CD4-positive, alpha-beta T cell treated with Interleukin-1 beta for 1 hour (primary cell): ENCODE measurements at places on chromosomes 12 and 14.
A peak's percentile ranks its signal among the peaks of the same experiment; 100 is the strongest.

DNA sequence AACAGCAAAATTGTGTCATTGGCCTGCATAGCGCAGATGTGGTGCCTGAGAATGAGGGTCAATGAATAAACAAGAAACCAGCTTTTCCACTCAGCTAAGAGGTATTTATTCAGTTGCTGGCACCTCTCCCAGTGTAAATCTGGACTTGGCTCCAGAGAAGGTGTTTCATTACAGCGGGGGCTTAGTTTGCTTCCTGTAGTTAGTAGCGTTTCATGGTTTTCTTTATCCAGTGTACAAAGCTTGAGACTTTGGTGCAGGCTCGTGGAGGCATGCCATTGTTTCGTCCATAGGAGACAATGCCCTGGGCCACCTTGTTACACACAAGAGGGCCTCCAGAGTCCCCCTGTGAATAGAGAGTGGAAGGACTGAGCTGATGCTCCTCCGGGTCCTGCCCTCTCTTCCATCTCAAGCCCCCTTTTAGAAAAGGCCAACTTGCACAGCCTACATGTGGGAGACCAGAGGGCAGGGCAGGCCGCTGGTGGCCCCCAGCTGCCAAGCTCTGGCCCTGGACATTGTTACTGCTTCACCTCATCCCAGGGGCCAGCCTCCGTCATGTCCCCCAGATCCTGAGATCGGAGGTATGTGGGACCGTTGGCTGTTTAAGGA lies 3.0 kb downstream of the GZMB start:
- DNase-seq: no peak

- no peak for DNase-seq
Observed at GRCh38 chr12:32467959-32468863, 68.9 kb downstream of the FGD4 start.

DNA sequence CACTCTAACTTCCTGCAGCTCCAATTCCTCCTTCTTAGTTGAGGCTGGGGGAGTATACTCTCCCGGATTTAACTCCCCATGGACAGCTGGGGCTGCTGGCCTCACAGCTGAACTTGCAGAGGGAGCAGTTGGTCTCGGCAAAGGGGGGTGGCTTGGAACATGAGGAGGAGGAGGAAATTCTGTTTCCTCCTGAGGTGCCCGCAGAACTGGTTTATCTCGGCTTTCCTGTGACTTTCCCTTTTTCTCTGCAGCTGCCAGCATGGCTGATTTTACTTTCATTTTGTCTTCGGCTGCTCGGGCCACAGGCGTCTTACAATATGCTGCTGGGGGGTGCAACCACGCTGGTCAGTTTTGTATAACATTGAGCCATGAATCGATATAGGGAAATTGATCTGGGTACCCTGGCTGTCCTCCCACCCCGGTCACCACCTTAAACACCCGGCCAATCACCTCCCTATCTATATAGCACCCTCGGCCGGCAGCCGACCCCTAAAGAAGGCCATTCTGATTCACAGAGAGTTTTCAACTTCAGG lies 1317.6 kb downstream of the TMEM121 start:
- DNase-seq: peak; percentile 23

- DNase-seq: no peak
Observed at GRCh38 chr12:58321414-58321813, 380.0 kb downstream of the ATP23 start.

GRCh38 chr14:95263527-95264231 lies 56.0 kb downstream of the CLMN start:
- DNase-seq: no peak

DNA sequence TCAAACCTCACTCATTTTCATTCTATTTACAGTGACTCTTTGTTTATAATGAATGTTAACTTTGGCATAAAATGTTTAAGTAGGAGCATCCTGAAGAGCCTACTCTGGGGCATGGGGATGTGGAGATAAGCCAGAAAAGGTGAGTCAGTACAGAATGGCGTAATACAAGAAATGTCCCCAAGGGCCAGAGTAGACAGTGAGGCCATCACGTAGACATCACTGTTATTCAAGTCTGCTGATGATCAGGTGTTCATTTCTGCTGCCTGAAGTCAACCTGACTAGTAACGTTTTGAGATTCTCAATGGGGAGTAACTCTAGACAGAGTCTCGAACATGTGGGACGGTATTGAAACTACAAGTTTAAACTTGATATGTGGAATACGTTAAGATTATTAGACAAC lies 47.6 kb upstream of the PKP2 start:
- no peak for DNase-seq

DNA sequence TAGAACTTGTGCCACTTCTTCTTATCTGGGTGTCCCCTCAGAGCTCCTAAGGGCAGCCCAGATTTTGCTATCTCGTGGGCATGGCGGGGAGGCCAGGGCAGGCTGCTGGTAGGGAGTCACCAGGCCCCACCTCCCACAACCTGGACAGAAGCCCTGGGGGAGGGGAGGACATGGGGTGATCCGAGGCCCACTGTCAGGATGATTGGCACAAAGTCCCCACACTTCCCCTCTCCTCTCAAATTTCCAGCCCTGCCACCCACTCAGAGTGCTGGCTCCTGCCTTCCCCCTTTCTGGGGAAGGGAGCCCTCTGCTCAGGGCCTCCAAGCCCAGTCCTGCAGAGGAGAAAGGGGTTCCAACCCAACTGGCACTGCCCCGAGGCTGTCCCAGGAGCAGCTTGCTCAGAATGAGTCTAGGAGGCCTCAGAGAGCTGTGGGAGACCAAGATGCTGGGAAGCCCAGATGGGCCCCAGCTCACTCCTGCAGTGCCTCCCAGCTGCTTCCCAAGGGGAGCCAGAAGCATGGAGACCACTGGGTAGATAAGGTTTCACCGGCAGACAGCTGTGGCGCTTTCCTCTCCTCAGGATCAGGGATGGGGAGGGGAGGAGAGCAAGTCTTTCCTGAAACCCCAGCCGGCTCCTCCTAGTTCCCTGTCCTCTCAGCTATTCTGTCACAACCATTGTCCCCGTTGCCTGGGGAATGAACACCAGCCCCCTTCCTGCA lies 82.8 kb downstream of the B4GALNT3 start:
- DNase-seq: no peak

- DNase-seq: no peak
Observed at GRCh38 chr12:836952-837351, 84.6 kb downstream of the WNK1 start.

- peak; percentile 45 for DNase-seq
Observed at GRCh38 chr12:131536337-131536736, 174.6 kb upstream of the SFSWAP start.

- DNase-seq: no peak
Observed at GRCh38 chr12:108643941-108644810, 10.5 kb upstream of the SELPLG start.

DNA sequence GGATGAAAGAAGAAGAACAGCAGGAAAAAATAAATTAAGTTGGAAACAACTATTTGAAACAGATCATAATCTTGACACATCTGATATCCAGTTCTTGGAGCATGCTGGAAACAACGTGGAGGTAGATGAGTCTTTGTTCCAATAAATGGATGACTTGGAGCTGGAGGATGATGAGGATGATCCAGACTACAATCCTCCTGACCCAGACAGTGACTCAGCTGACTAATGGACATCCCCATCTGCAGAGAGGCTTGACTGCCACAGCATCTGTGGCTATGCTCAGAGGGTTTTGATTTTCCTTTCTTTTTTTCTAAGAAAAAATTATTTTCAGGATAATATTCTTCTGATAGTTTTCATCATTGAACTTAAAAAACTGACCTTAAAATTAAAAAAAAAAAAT lies 6.2 kb upstream of the ZDHHC17 start:
- DNase-seq: no peak

DNA sequence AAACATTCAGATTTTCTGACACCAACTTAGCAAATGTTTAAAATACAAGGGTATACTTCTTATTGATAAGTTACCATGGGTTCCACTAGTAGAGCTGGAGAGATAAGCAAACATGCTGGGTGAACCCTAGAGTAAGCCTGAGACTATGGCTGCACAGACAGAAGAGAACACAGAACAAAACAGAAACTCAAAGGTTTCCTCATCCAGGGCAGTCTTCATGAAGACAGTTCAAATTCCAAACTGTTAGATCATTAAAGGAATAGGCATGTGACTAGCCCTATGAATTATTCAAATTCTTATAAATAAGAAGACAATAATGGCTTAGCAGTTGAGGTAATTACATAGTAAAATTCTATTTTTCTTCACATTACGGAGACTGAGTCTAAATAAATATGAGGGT lies 28.1 kb downstream of the BTBD7 start:
- no peak for DNase-seq

GRCh38 chr12:24839268-24839791 lies 109.6 kb downstream of the BCAT1 start:
- DNase-seq: peak; percentile 6

DNA sequence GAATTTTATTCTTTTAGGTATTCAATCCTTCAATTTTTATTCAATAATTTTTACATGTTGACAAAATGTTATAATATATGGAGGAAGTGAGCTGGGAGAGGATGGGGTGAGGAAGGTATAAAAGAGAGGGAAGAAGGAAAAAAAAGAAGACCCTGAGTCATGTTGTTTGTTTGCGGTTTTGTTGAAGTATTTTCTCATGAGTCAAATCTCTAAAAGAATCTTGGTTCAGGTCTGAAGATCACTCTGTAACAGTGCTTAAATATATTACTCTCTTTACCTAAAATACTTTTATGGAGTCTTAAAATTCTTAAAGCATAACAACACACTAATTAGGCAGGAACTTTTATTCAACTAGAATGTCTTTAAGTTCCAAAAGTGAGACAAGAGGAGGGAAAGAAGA lies 489.6 kb upstream of the GARIN6 start:
- no peak for DNase-seq

DNA sequence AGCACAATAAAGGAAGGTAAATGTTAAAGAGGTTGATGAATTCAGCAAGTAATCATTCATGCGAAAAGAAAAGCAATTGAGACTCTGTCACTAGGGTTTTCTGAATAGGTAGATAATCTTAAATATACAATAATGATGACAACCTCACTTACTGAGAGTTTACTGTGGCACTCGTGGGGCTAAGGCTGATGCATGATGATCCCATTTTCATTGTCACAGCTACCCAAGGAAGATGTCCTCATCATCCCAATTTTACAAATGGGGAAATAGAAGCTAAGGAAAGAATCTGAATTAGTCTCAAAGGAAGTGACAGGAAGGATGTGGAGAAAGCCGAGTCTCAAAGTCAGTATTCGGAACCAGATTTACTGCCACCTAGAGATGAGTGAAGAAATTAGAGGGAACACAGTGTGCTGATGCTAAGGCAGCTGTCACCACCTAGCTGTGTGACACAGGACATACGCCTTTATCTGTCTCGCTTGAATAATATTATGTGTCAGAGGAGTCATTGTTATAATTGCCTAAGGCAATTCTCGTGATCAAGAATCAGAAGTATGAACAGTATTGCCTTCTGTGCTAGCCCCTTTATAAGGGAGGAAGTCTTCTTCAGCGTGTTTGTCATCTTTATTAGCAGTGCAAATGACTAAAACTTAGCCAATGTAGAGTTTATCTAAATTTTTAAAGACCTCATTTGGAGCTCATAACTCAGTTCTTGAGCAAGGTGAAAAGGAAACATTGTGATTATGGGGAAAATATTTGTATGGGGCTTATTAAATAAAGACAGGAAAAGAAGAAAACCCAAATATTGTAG lies 63.2 kb downstream of the ERGIC2 start:
- DNase-seq: peak; percentile 75

GRCh38 chr12:14607568-14607967 lies 39.9 kb upstream of the PLBD1 start:
- DNase-seq: no peak

GRCh38 chr14:104800771-104801519 lies at the start of gene ZBTB42:
ZBTB42 (plus strand) TSS chr14:104801101; CDS start chr14:104801198, 97 bp downstream.
- peak; percentile 79 for DNase-seq

- DNase-seq: peak; percentile 24
Observed at GRCh38 chr12:108337235-108338223, 1.6 kb downstream of the CMKLR1 start.

DNA sequence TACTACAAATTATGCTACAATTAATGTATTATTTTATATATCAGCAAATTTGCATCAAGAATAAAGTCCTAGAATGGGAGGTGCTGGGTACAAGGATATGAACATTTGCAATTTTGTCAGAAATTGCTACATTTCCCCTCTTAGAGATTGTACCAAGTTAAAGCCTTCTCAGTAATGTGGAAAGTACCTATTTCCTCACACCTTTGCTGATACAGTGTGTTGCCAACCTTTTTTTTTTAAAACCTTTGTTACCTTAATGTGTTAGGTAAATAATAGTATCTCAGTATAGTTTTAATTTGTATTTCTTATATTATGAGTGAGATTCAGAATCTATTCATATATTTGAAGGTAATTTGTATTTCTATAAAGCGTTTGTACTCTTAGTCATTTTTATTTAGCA lies 95.4 kb upstream of the HIF1A start:
- DNase-seq: no peak

GRCh38 chr12:70840656-70841350 lies 79.7 kb downstream of the PTPRR start:
- no peak for DNase-seq

GRCh38 chr12:133203344-133204263 lies 22.3 kb downstream of the ZNF268 start:
- DNase-seq: no peak

GRCh38 chr12:51323317-51323960 lies 535 bp downstream of the BIN2 start:
- peak; percentile 78 for DNase-seq

- DNase-seq: no peak
Observed at GRCh38 chr14:90836692-90837063, 20.4 kb upstream of the TTC7B start.

DNA sequence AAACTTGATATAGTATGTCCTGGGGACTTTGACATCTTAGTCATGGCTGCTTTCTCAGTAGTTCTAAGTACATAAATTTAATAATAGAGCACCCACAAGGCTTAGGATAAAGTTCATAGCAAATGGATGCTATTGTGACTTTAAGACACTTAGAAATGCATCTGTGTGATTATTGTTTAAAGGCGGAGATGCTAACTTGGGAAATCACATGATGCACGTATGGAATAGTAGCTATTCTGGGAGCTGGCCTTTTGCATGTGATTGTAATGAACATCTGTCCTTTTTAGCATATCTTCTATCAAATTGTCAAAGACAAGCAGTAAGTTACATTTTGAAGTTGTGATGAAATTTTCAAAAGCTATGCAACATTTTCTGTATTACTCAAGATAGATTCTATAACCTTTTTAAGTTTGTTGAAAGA lies 46.7 kb upstream of the ATP2A2 start:
- DNase-seq: no peak

- DNase-seq: no peak
Observed at GRCh38 chr12:116157845-116158267, 119.6 kb downstream of the MED13L start.

DNA sequence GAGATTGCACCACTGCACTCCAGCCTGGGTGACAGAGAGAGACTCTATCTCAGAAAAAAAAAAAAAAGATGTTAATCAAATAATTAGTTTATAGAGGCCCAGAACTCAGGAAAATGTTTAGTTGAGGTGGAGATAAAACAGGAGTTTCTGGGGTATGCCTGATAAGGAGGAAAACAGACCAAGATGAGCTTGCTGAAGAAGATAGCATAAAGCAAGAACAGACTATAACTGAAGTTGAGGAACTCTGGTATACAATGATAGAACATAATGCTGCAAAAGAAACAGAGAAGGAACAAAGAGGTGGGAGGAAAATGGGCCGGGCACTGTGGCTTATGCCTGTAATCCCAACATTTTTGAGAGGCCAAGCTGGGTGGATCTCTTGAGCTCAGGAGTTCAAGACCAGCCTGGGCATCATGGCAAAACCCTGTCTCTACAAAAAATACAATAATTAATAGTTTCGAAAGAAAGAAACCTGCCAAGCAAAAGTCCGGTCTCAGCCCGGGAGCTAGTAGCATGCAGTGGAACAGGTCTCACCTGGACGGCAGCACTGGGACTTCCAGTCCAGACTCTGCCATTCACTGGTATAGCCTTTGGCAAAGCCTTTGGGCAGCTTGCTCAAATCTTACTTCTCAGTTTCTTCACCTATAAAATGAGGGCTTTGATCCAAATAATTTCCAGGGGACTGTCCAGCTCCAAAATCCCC lies 25.4 kb downstream of the SLC35E3 start:
- DNase-seq: no peak
